ENCODE measurements at places on chromosomes 2 and 18.

- DNase-seq: peak; percentile 84
Measured at GRCh38 chr2:65435625-65436168, 3.3 kb upstream of the SPRED2 start.

GRCh38 chr2:170106102-170106840 is 71.7 kb upstream of the MYO3B start:
- no peak for DNase-seq

DNA sequence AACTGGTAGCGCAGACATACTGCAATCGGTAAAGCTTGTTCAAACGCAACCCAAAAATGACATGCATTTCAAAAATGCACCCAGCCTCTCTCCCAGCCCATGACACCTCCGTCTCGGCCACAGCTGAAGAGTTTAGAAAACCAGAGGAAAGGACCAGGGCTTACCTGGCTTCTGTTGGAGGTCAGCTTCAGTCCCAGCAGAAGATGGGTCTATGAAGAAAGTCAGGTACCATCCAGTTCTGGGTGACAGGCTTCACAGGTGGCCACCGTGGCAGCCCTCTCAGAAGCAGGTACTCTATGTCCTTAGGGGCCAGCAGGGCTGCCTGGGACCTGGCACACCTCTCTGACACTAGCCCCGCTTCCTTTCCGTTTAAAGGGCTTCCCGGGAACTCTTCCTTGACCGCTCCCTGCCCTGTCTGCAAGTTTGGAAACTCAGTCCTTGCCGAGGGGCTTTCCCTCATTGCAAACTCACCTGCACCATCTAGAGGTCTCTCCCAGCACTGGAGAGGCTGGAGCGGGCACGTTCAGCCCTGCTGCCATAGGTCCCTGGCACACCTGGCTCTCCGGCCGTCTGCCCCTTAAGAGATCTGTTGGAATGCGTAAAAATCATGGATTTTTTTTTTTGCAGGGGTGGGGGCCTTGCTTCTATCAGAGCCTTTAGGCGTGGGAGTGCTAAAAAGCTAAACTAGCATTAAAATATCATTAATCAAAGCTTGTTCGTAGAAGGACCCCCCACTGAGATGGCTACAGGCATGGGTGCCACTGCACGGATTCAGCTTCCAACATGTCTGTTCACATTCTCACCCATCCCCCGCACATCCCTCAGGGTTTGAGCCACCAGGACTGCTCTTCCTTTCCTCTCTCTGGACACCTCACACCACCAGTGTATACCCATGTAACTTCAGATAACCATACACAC is at the start of gene EDAR:
Gene EDAR, minus strand, starts transcription at position 425 of the 918 bp plus-strand sequence. CDS start 58,206 bp downstream, outside the sequence.
- DNase-seq: no peak

- DNase-seq: no peak
Measured at GRCh38 chr18:51069885-51070284, 39.9 kb downstream of the SMAD4 start.

DNA sequence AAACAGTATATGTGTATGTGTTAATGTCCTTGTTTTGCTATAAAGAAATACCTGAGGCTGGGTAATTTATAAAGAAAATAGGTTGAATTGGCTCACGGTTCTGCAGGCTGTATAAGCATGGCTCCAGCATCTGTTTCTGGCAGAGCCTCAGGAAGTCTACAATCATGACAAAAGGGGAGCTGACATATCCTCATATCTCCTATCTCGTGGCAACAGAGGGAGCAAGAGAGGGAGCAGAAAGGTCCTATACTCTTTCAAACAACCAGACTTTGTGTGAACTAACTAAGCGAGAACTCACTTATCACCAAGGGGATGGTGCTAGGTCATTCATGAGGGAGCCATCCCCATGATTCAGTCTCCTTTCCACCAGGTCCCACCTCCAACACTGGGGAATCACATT is 13.0 kb downstream of the CALCRL start:
- DNase-seq: no peak

DNA sequence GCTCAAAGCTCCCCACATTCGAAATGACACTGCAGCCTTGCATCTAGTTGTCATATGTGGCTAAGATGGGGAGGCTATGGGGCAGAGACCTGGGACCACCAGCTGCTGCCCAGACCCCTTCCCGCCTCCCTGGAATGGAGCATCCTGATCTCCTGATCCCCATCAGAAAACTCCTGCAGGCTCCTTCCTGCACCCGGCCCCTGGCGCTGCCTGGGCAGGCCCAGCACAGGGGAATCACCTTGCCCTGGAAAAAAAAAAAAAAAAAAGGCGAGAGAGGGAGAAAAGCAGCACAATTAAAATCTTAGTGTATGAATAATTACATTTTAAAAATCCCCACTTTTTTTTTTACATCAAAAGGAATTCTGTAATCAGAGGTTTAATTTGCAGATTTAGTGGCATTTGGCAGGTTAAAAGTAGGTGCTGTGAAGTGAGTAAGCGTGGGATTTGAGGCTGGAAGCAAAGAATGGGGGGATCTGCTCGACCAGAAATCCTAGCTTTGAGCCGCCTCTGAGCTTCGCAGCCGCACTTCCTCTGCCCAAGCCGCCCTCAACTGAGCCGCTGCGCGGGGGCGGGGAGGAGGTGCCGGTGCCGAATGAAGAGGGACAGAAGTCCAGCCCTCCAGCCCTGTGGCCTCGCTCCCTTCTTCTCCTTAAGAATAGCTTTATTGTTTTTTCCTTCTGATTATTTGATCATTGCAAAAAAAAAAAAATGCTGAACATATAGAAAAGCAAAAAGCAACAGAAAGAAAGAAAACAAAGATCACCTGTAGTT is 30.0 kb downstream of the THNSL2 start:
- DNase-seq: no peak

GRCh38 chr2:225010804-225011203 is 31.5 kb downstream of the DOCK10 start:
- DNase-seq: no peak

GRCh38 chr2:182649316-182649715 is 66.7 kb upstream of the DNAJC10 start:
- DNase-seq: peak; percentile 12

GRCh38 chr2:197286805-197287595 is 23.6 kb downstream of the ANKRD44 start:
- no peak for DNase-seq

DNA sequence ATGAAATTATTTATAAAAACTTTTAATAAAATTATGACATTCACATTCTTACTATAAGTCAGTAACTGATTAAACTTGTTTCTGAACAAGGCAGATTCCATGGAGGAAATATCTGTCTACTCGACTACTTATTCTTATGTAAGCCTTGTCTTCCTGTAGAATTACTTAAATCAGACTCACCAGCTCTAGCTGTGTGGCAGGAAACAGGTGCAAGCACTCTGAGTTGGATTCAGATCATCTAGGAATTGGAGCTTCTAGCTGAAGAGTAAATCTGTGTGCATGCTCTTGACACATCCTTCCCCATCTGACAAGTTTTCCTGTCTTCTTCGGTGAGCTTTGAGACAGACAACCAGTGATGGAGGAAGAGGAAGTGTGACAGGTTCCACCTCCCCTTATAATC is 284.7 kb downstream of the TRIB2 start:
- no peak for DNase-seq

DNA sequence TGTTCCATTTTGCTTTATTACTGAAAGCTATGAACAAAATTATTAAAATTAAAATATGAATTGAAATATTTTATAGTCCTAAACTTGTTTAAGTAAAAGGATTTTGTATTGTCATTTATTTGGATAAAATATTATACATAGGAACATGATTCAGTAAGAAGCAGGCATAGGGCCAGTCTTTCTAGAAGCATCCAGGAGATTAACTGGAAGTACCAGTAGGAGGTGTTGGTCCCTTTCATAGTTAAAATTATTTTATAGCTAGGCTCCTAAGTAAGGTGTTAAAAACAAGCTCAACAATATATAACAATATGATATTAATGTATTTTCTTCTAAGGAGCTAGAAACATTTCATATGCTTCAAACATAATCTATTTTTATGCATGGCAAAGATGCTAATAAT is 43.7 kb downstream of the FIGN start:
- DNase-seq: no peak

GRCh38 chr2:62467475-62468321 is 38.3 kb downstream of the TMEM17 start:
- no peak for DNase-seq

DNA sequence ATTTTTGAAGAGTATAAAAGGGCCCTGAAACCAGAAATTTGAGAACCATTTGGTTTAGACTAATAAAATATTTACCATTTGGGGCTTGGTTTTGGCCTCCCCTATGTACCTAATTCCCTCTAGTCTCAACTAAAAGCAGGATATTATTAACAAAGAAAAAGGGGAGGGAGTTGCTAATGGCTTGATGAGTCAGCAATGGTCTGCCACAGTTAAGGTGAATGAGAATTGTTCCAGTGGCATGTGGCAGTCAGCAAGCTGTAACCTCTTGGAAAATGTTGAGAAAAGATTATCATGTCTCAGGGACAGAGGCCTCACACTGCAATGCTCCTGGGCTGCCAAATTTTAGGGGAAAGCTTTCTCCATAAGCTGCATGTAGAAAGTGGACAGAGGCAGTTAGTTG is 20.1 kb upstream of the SLC39A10 start:
- DNase-seq: no peak

GRCh38 chr2:44150473-44150872 is 18.2 kb upstream of the PPM1B start:
- no peak for DNase-seq

DNA sequence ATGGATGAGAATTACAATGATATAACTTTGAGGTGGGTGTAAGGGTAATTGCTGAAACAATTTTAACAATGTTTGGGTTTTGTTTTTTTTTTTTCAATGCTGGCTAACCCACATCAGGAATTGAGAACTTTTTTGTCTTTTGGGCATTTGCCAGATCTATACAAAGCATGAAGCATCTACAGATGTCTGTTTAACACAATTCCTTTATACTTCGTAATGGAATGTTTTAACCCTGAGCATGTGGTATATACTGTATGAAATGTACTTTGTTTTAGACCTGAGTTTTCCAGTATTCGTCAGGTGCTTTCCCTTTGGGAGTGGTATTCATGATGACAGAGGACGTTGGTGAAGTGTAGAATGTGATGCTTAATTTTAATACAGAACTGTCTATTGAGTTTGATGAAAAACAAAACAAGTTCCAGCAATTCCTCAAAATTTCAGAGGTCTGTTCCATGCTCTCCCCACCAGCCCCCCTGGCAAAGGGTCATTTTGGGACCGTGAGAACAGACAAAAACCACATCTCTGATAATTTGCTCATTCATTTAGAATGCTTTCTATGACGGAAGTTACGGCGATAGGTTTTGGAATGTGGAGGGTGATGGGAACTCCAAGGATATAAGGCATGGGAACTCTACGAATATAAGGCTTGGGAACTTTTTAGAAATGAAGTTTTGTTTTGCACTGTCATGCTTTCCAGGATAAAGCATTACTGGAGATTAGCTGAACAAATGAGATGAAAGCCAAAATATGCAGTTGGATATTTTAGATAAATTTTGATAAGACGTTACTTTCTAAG is 14.1 kb downstream of the LIMS1 start:
- no peak for DNase-seq

DNA sequence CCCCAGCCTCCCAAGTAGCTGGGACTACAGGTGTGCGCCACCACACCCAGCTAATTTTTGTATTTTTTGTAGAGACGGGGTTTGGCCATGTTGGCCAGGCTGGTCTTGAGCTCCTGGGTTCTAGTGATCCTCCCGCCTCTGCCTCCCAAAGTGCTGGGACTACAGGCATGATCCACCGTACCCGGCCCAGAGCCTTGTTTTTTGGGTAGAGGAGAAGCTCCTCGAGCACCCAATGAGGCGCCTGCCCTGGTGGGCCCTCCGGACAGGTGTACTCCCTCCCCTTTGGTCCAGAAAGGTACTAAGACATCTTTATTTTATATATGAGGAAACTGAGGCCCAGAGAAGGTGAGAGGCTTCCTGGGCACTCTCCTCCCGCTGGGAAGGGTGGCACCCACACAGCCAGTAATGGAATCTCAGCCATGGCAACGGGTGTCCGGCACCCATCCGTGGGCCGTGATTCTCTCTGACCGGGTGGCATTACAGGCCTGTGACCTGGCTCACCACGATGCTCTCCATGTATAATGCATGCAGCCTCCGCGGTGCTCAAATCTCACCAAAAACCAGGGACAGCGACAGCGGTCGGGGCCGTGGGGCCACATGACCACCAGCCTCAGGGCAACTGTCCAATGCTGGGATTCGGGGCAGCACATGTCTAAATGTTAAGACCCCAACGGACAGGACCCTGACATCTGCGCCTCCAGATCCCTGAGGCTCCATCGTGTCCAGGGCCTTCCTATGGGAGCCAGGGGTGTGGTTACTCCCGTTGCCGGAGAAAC is 16.8 kb upstream of the KLHL30 start:
- no peak for DNase-seq

- DNase-seq: no peak
Measured at GRCh38 chr2:75031171-75031570, 72.7 kb downstream of the POLE4 start.

- no peak for DNase-seq
Measured at GRCh38 chr2:229903037-229903436, 18.8 kb downstream of the TRIP12 start.

- no peak for DNase-seq
Measured at GRCh38 chr18:76328140-76328539, 166.9 kb downstream of the ZNF516 start.

DNA sequence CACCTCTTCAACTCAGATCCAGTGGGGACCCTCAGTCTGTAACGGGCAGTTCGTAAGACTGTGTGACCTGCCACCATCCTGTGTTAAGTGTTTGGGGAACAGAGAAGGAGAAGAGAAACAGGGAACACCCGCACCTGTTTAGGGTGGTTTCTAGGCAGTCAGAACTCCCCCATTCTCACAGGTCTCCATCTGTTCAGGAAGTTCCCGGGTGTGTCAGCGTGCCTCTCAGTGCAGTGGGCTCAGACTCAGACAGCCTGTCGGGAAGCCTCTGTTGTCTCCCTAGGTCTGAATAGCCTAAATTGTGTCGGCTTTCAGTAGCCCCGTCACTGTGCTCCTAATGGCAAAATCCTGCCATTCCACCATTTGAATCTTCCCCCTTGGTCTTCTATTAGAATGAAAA is 256.6 kb downstream of the LOXHD1 start:
- no peak for DNase-seq

- no peak for DNase-seq
Measured at GRCh38 chr2:88880441-88880953, 189.0 kb downstream of the RPIA start.

GRCh38 chr2:215530191-215530968 is 94.5 kb upstream of the FN1 start:
- no peak for DNase-seq

DNA sequence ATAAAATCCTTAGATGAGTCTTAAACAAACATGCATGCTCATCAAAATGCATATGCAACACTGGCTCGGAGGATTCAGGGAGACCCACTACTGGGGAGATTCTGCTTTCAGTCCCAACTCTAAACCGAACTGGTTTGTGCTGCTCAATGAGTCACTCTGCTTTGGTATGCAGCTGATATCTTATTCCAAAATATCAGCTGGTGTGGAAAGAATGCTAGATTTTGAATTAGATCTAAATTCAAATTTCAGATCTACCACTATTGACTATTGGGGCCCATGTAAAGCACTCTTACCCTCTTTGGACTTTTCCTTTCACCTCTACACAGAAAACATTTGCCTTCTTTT is 39.2 kb upstream of the TTN start:
- no peak for DNase-seq

DNA sequence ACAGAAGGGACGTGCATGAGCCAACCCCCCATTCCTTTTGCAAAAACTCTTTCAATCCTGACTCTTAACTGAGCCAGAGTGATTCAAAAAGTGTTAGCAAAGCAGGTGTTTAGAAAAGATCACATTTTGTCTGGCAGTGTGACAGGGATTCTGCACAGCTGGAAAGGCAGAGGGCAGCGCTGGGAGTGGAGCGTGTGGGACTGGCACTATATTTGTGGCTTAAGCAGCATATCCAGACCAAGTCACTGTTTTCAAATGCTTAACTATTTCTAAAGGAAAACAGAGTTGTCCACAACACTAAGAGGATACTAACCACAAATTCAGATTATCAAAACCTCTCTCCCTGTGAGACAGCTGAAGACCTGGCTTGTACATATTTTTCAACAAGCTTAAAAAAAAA is 19.0 kb downstream of the CABYR start:
- no peak for DNase-seq
